ENCODE measurements at places on chromosomes 1 and 21.

DNA sequence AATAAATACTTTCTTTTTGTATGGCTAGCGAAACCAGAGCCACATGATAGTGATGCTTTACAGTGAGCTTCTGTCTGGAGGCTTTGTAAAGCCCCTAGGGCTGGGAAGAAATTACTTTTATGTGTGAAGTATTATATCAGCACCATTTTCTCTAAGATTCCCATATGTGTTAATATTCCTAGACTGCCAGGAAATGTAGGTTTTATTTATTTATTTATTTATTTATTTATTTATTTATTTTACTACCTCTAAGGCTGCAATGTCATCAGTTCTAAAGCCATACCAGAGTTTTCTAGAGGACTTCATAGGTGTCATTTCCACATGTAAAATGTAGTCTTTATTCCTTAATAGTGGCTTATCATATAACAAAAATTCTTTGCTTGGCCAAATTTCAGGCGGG lies 4.4 kb upstream of the CHI3L1 start:
- DNase-seq, result no peak

DNA sequence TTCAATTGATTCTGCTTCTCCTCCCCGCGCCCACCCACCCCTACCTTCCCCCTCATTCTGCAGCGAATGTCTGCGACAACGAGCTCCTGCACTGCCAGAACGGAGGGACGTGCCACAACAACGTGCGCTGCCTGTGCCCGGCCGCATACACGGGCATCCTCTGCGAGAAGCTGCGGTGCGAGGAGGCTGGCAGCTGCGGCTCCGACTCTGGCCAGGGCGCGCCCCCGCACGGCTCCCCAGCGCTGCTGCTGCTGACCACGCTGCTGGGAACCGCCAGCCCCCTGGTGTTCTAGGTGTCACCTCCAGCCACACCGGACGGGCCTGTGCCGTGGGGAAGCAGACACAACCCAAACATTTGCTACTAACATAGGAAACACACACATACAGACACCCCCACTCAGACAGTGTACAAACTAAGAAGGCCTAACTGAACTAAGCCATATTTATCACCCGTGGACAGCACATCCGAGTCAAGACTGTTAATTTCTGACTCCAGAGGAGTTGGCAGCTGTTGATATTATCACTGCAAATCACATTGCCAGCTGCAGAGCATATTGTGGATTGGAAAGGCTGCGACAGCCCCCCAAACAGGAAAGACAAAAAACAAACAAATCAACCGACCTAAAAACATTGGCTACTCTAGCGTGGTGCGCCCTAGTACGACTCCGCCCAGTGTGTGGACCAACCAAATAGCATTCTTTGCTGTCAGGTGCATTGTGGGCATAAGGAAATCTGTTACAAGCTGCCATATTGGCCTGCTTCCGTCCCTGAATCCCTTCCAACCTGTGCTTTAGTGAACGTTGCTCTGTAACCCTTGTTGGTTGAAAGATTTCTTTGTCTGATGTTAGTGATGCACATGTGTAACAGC lies 339.9 kb downstream of the NTNG1 start:
- DNase-seq, result no peak

DNA sequence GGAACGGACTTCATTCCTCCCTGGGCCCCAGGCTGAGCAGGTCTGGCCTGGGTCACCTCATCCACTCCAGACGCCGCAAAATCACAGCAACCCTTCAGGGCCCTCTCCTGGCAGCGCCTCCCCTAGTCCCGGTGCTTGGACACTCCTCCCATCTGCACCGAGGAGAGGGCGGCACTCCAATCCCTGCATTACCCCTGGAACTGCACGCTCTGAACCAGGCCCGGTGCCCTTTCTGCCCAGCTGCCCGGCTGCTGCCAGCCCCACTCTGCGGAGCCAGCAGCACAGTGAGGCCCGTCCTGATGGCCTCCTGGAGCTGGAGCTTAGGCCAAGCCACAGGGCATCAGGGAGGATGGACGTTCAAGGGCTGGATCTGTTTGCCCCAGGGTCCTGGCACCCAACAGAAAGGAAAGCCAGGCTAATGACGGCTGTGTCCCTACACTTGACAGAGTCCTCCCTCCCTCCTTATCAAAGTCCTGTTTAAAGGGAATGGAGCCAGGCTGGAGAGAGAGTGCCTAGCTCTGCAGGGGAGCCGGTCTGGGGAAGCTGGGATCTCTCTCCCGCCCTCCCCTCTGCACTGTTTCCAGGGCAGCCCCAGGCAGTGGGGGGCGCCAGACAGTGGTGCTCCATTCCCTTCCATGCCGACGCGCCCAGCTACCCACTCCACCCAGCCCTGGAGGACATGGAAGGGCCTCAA lies 12.7 kb downstream of the COL6A2 start:
- no peak for DNase-seq

GRCh38 chr1:14611792-14612191 lies 13.3 kb downstream of the KAZN start:
- no peak for DNase-seq

DNA sequence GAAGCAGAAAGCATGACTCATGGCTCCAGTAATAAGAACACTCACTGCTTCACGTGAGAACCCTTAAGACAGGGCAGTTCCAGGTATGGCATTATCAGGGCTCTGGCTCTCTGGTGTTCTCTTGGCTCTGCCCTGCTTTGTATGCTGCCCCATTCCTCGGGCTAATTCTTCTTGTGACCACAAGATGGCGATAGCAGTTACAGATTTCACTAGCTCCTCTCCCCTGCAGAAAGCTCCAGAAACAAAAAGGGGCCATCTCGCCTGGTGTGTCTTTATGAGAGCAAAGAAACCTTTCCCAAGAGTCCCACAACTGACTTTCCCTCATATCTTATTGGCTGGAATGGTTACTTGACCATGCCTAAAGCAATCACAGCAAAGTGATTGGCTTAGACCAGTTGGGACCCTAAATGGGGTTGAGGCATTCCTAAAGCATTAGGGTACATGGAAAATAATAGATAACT lies 60.1 kb downstream of the F3 start:
- DNase-seq, result peak; percentile 81

GRCh38 chr1:84352298-84353106 lies 45.8 kb upstream of the DNASE2B start:
- no peak for DNase-seq

DNA sequence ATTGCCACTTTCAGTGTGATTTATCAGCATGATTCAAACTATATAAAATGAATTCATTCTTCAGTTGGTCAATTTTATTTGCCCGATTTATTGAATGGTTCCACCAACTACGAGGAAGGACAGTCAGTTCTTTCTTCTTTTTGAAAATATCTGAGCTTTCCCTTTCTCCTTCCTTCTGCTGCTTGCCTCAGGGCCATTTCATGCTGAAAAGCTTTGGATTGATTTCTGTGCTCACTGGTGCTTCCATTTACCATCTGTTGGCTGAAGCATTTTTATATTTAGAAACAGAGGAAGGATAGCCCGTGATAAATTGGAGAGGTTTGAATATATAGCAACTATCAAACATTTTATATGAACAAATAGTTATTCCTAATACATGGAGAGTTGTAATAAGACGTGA lies 68.9 kb upstream of the ADAMTS5 start:
- DNase-seq, result no peak

- no peak for DNase-seq
Measured at GRCh38 chr1:246837418-246838117, 94.2 kb downstream of the AHCTF1 start.
